ENCODE measurements at places on chromosomes 6 and 20.

GRCh38 chr6:92989656-92990055 lies 429.7 kb downstream of the EPHA7 start:
- H3K27me3 ChIP-seq, result no peaks in the 10 kb centered on the region
- H3K27ac ChIP-seq, result no peak overlapping the region
- no peaks in the 10 kb centered on the region for H3K36me3 ChIP-seq
- DNase-seq, result no peak
- no peaks in the 10 kb centered on the region for H3K4me1 ChIP-seq

- H3K27ac ChIP-seq, result no peak overlapping the region
- H3K4me3 ChIP-seq, result no peak overlapping the region
- H3K4me1 ChIP-seq, result no peaks in the 10 kb centered on the region
- DNase-seq, result no peak
- H3K27me3 ChIP-seq, result no peaks in the 10 kb centered on the region
- H3K36me3 ChIP-seq, result no peaks in the 10 kb centered on the region
Measured at GRCh38 chr6:146682919-146683318, 84.1 kb downstream of the ADGB start.

GRCh38 chr6:157823528-157824370 lies 703 bp downstream of the SNX9 start:
- peaks cover 32% of the 10 kb centered on the region for H3K4me1 ChIP-seq
- peak overlapping the region; percentile 99 for H3K27ac ChIP-seq
- H3K4me3 ChIP-seq, result peak overlapping the region; percentile 95
- DNase-seq, result peak; percentile 92

DNA sequence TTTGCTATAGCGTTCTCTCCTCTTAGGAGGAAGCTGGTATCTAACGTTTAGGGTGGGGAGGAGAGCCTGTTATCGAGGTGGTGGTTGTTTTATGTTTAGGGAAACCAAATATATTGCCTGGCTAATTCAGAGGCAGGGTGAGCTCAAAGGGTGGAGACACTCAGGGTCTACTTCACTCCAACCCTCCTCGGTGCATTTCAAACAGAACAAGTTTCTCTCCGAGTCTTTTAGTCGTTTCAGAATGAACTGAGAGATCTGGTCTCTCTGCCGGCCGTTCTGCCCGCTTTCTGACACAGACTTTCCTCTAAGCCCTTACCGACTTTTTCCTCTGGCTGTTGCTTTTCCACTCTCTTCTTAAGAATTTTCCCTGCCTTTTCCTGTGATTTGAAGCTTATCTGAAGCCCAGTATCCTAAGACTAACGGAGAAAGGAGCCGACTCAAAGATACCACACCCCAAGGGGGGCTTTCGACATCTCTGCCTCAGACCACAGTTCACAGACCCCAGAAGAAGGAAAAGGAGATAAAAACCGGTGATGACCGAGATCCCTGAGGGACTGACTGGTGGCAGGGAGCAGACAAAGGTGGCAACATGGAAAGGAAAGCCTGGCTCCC lies 865 bp downstream of the STK38 start:
- peak; percentile 78 for DNase-seq
- peak overlapping the region; percentile 92 for H3K27ac ChIP-seq
- H3K4me3 ChIP-seq, result peak overlapping the region; percentile 94
- no peaks in the 10 kb centered on the region for H3K27me3 ChIP-seq
- peaks cover 13% of the 10 kb centered on the region for H3K36me3 ChIP-seq

GRCh38 chr20:12076200-12076599 lies 158.5 kb downstream of the BTBD3 start:
- H3K27ac ChIP-seq, result no peak overlapping the region
- H3K4me1 ChIP-seq, result no peaks in the 10 kb centered on the region
- H3K36me3 ChIP-seq, result no peaks in the 10 kb centered on the region
- DNase-seq, result no peak
- H3K4me3 ChIP-seq, result no peak overlapping the region
- no peaks in the 10 kb centered on the region for H3K27me3 ChIP-seq

DNA sequence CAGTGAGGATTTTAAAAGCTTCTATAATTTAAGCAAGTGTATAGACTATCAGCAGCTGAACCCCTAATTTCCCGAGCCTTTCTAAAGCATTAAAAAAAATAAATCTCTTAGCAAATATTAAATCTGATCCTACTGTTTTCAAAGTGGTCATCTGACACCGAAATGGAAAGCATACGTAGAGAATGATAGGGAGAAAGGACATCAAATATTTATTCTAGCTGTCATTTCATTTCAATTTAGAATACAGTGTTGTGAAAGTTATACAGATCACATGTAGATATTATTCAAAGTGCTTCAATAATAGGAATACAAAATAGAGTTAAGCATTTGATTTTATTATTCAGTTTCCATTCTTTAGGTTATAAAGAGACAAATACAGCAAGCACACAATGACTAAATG lies 61.9 kb upstream of the PKIB start:
- H3K4me3 ChIP-seq, result no peak overlapping the region
- H3K36me3 ChIP-seq, result no peaks in the 10 kb centered on the region
- H3K27ac ChIP-seq, result no peak overlapping the region

GRCh38 chr20:46058599-46059281 lies 29.7 kb downstream of the SLC12A5 start:
- DNase-seq, result no peak
- H3K36me3 ChIP-seq, result peaks cover 33% of the 10 kb centered on the region
- H3K4me1 ChIP-seq, result peaks cover 34% of the 10 kb centered on the region

- H3K36me3 ChIP-seq, result peaks cover 33% of the 10 kb centered on the region
- DNase-seq, result no peak
Measured at GRCh38 chr6:44428682-44429081, 41.2 kb downstream of the CDC5L start.

DNA sequence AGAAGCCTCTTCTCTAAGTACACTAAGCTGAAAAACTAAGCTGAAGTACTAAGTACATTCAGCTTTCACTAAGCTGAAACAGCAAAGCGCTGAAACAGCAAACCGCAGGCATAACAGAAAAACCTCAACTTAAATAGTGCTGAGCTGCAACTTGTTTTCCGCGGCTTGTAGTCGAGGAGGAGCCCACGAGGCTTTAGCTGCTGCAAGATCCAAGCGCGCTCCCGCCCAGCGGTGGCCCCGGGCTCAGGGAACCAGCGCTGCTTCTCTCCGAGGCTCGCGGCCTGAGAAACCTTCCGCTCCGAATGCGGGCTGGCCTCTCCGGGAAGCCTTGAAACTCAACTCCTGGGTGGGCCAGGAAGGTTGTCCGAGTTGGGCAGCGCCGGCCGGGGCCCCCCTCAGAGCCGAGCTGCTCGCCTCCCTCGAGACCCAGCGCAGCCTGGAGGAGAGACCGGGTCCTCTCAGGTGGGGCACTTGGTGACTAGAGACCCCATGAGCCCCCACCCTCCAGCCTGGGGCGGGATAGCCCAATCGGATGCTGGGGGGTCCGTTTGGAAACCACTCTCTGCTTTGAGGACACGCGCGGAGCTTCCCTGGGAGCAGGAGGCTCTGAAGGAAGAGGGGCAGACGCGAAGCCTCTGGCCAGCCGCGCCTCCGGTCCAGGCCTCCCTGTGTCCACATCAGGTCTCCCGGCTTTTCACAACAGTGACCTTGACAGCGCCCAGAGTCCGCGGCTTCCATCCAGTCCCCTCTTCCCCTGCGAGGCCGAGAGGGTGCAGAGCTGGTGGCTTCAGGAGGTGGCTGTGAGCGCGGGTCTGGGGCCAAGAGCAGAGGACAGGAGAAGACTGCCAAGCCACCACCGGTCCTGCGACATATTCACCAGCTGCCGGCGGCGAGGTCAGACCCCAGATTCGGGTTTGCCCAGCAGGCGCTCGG lies 38.1 kb upstream of the HLA-E start:
- peak overlapping the region; percentile 64 for H3K4me3 ChIP-seq
- peaks cover 26% of the 10 kb centered on the region for H3K4me1 ChIP-seq
- H3K27ac ChIP-seq, result no peak overlapping the region
- no peaks in the 10 kb centered on the region for H3K36me3 ChIP-seq

DNA sequence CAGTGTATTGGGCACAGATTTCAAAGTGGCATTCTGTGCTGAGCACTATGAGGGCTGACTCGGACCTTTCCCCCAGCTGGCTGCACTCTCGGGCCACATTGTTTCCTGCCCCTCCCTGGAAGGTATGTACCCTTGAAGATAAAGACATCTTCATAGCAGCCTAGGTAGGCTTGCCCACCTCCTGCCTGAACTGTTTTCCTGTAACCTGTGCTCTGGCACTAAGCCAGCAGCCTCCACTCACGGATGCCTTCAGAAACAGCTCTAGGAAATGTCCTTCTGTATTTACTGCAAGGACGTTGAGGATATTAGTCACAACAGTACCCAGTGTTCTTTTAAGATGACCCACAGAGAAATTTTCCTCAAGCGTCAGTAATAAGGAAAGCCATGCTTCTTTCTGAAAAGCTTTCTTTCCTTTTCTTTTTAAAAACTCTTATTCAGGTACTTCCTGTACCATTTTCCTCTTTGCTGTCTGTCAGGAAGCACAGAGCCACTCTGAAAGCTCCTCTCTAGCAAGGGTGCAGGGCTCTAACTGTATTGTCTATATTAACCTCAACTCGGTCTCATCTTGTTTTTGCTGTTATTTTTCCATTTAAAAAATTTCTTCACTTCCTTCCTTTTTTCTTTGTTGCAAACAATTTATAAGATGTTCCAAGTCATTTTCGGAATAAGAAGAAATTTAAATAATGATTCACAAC lies 43.5 kb downstream of the TTI1 start:
- no peak for DNase-seq
- peaks cover 24% of the 10 kb centered on the region for H3K4me1 ChIP-seq
- no peaks in the 10 kb centered on the region for H3K27me3 ChIP-seq
- no peak overlapping the region for H3K4me3 ChIP-seq

DNA sequence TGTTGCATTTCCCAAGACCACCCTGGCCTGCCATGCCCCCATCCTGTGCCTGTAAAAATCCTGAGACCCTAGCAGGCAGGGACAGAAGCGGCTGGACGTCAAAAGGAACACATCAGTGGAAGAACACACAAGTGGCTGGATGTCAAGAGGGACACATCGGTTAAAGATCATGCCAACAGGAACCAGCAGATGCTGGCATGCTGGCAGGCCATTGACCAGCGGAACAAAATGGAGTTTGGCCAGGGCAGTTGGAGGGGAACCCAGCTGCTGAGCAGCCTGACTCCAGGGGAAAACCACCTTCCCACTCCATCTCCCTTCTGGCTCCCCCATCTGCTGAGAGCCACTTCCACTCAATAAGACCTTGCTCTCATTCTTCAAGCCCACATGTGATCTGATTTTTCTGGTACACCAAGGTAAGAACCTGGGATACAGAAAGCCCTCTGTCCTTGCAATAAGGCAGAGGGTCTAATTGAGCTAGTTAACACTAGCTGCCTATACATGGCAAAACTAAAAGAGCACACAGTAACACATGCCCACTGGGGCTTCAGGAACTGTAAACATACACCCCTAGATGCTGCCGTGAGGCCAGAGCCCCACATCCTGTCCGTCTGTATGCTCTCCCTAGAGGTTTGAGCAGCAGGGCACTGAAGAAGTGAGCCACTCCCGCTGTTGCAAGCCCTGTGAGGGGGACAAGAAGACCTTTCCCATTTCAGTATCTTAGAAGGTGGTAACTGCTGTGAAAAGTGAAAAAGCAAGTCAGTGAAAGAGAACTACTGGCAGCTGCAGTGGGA lies 4.2 kb upstream of the TSBP1 start:
- no peaks in the 10 kb centered on the region for H3K4me1 ChIP-seq
- H3K4me3 ChIP-seq, result no peak overlapping the region
- no peaks in the 10 kb centered on the region for H3K36me3 ChIP-seq

- H3K36me3 ChIP-seq, result peaks cover 2% of the 10 kb centered on the region
- H3K27me3 ChIP-seq, result peaks cover 76% of the 10 kb centered on the region
- H3K4me1 ChIP-seq, result peaks cover 4% of the 10 kb centered on the region
Measured at GRCh38 chr6:10886691-10887502, at the start of gene SYCP2L. Gene SYCP2L (plus strand): TSS chr6:10887052. CDS start chr6:10887127, 75 bp downstream.

DNA sequence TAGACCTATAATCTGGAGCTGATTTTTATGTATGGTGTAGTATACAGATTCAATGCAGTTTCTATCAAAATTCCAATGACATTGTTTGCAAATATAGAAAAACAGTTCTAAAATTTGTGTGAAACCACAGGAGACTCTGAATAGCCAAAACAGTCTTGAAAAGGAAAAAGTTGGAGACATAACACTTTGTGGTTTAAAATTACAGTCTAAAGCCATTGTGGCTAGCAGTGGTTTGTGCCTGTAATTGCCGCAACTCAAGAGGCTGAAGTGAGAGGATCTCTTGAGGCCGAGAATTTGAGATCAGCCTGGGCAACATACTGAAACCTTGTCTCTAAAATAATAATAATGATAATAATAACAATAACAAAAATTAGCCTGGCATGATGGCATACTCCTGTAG lies 213.7 kb downstream of the CDKAL1 start:
- H3K36me3 ChIP-seq, result peaks cover under 1% of the 10 kb centered on the region
- H3K27ac ChIP-seq, result no peak overlapping the region

- H3K27ac ChIP-seq, result no peak overlapping the region
- DNase-seq, result no peak
- H3K4me3 ChIP-seq, result no peak overlapping the region
- H3K4me1 ChIP-seq, result peaks cover 6% of the 10 kb centered on the region
Measured at GRCh38 chr20:50693001-50693400, 1.7 kb upstream of the RIPOR3 start.

GRCh38 chr6:147216915-147217314 lies 12.7 kb downstream of the STXBP5 start:
- H3K36me3 ChIP-seq, result peaks cover 24% of the 10 kb centered on the region
- H3K4me3 ChIP-seq, result no peak overlapping the region
- H3K27me3 ChIP-seq, result no peaks in the 10 kb centered on the region
- H3K27ac ChIP-seq, result no peak overlapping the region
- no peak for DNase-seq

DNA sequence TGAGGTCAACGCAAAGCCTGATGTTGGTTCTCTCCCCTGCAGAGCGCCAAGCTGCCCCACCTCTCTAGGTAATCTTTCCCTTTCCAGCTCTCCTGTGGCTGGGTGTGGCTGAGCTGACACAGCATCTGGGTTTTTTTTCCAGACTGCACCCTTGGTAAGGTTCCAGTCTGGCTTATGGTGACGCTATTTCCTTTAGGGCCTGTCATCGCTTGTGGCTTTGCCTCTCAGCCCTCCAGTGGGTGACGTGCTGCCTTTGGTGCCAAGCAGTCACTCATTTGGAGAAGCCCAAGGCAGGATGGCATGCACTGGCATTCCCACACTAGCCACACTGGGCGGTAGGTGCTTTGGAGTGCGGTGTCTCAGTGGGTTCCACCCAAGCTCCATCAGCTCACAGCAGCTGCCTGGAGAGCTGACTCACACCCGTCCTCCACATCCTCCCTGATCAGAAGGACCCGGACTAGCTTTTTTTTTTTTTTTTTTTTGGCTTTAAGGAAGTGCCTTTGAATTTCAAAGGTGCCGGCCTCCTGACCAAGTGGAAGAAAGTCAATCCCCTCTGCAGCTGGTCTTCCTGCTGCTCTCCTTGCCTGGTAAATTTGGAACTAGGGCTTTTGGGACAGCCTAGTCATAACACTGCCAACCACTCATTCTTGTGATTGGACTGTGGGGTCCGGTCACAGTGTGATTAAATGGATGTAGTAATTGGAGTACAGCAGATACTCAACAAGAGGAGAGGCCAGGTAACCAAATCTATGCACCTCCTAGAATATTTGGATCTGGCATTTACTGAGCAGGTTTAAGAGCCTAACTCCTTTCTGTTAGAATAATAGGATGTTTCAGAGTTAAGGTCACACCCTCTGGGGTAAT lies 153.6 kb downstream of the CD83 start:
- H3K4me3 ChIP-seq, result peak overlapping the region; percentile 30
- peak; percentile 90 for DNase-seq
- peaks cover 5% of the 10 kb centered on the region for H3K36me3 ChIP-seq
- H3K27me3 ChIP-seq, result no peaks in the 10 kb centered on the region
- H3K4me1 ChIP-seq, result peaks cover 44% of the 10 kb centered on the region
